Upper lobe of left lung (tissue), 6 donors: ENCODE measurements at places on chromosomes 5 and 9. TPM values are rescaled to one million over a fixed set of nuclear protein-coding genes. Genes with fewer than 3 reads are reported as not detected.

DNA sequence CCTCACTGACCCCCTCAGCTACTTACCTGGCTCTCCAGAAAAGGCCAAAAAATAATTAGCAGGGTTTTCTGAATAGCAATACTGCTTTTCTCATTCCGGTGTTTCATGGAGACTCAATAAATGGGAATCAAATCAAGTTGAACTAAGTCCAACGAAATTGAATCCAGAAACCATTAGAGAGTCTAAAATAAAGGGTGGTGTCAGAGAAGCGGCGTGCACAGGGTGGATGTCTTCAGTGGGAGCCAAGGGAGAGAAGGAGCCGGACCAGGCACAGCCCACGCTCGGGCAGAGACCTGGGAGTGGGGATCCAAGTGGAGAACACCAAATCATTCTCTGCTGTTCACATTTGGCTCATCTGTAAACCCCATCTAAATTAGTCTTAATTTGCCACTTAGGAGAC, 40.2 kb upstream of the WWC1 start:
- no peaks in the 10 kb centered on the region for H3K27me3 ChIP-seq
- H3K27ac ChIP-seq, result no peak overlapping the region
- H3K4me3 ChIP-seq, result no peak overlapping the region
- no peaks in the 10 kb centered on the region for H3K36me3 ChIP-seq

DNA sequence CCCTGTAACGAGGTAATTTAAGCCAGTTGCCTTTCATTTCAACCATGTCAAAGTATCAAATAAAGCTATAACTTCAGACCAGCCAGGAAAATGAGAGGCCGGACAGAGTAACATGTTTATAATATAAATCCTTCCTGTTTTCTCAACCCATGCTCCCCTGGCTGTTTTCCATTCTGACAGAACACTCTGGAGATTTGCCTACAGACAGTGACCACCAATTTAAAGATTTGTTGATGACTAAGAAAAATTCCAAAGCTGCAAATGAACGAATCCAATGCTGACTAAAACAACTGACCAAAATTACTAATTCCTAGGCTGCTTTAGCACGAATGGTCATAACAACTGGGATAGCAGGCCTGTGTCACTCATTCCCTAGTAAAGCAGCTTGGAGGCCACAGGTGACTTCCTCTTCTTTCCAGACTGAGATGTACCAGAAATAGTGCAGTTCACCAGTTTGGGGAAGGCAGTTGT, 141.4 kb downstream of the AOPEP start:
- no peaks in the 10 kb centered on the region for H3K27me3 ChIP-seq
- H3K4me1 ChIP-seq, result peaks cover 54% of the 10 kb centered on the region
- H3K27ac ChIP-seq, result peak overlapping the region; percentile 61
- no peak overlapping the region for H3K4me3 ChIP-seq
- no peaks in the 10 kb centered on the region for H3K36me3 ChIP-seq

FEM1C gene
- 25.0 TPM for total RNA-seq

DNA sequence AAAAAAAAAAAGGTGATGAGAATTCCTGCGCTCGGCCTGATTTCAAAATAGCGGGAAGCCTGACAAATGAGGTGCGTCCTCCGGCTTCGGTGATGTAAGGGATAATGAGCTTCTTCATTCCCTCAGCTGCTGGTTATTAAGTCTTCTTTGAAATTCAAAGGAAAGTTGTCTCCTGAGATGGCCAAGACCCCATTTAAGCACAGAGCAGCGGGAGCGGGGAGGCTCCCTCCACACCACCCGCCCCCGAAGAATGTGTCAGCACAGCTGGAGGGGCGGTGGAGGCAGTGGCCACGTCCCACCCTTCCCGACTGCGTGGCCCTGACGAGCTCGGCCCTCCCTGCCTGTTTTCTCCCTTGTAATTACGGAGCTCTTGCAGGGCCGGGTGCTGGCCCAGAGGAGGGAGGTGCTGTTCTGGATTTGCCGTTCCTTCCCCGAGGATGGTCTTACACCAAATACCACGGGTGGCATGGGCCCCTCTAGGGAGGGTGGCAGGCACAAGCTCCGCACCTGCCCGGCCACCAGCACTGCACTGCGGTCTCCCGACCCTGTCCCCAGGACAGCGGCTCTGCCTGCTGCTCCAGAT, 31.0 kb downstream of the SLC9A3 start:
- no peak overlapping the region for H3K27ac ChIP-seq
- H3K27me3 ChIP-seq, result peaks cover 3% of the 10 kb centered on the region
- H3K36me3 ChIP-seq, result no peaks in the 10 kb centered on the region
- no peaks in the 10 kb centered on the region for H3K4me1 ChIP-seq

DNA sequence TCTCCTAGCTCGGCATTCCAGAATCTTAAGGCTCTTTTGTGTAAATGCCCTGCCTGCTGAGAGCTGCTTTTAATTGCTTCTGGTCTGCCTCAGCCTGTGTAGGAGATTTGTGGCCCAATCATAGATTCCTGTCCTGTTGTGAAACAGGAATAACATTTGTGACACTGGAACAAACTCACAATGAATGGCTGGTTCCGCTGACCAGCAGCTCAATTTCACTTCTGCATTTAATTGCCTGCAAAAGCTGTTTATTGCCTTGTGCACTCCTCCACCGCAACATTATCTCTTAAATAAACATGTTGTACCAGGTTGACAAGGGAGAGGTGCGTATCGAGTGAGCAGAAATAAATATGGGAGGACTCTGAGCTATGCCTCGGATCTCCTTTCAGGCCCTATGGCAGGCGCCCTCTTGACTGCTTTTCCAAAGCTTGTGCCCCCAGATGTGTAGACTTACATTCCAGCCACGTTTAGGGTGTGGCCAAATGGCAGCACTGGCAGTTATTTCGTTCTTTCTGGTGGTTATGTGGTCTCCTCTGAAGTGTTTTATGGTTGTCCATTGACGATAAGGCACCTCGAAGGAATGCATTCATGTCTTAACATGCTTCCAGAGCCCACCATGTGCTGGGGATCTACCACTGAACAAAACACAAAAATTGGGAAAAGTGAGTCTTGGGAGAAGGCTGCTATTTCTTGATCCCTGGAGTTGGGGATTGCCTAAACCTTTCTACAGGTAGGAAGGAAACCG, 58.1 kb downstream of the DMRT1 start:
- peaks cover 6% of the 10 kb centered on the region for H3K4me1 ChIP-seq
- H3K4me3 ChIP-seq, result no peak overlapping the region

DNA sequence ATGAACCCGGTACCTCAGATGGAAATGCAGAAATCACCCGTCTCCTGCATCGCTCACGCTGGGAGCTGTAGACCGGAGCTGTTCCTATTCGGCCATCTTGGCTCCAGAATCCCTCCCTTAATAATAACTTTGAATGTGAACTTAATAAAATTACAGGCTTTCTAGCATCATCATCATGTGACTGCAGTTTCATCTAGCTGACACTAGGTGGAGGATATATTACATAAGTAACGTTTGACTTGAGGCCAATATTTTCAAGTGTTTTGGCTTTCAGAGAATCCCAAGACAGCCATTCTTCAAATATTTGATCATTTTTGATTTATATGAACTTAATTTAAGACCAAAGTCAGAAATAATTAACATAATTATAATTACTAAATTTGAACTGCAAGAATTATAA, 474.9 kb upstream of the CDH10 start:
- no peaks in the 10 kb centered on the region for H3K4me1 ChIP-seq
- no peak overlapping the region for H3K4me3 ChIP-seq
- DNase-seq, result no peak

GABRA1 gene
- not detected for total RNA-seq

- peak overlapping the region; percentile 38 for H3K27ac ChIP-seq
- no peak for DNase-seq
- H3K36me3 ChIP-seq, result no peaks in the 10 kb centered on the region
- H3K4me3 ChIP-seq, result no peak overlapping the region
Observed at GRCh38 chr5:61302200-61302563, 29.9 kb upstream of the ZSWIM6 start.

DNA sequence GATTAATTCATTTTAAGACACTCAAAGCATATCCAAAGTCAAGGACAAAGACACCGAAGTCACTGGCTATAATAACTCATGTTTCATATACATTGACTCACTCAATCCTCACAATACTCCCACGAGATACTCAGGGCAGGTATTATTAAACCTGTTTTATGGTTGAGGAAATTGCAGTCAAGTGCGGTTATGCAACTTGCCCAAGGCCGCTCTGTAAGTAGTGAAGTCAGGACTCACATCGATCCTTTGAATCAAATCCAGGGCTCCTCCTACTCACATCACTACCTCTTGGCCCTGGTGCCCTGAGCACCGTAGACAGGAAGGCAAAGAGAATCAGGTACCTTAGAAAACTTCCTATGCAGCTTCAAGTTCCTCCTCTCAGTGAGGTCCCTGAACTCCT, 87.8 kb upstream of the APC start:
- no peak for DNase-seq
- H3K4me1 ChIP-seq, result no peaks in the 10 kb centered on the region
- no peaks in the 10 kb centered on the region for H3K27me3 ChIP-seq
- no peak overlapping the region for H3K27ac ChIP-seq

DIRAS2 gene
- total RNA-seq, result not detected

DNA sequence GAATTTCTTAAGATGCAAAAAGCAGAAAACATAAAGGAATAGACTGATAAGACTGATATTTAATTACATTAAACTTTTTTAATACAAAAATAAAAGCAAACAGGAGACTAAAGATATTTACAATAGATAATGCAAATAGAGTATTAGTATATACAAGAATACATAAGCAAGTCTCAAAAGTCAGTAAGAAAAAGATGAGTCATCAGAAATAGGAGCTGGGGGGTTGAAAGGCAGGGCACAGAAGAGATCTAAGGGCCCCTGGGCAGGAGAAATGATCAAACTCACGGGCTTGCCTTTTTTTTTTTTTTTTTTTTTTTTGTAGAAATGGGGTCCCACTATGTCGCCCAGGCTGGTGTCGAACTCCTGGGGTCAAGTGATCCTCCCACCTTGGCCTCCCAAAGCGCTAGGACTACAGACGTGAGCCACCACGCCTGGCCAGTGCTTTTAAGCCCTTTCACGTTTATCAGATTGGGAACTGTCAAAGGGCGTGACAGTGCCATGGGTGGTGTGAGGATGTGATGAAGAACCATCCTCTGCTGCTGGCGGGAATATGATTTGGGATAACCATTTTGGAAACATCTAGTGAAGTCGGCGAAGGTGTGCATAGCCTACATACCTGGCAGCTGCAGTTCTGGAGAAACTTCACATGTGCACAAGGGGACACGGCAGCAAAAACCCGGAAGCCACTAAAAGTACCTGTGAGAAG, 126.1 kb downstream of the CACNA1B start:
- no peaks in the 10 kb centered on the region for H3K36me3 ChIP-seq
- no peak overlapping the region for H3K4me3 ChIP-seq
- peaks cover 3% of the 10 kb centered on the region for H3K27me3 ChIP-seq
- H3K4me1 ChIP-seq, result no peaks in the 10 kb centered on the region
- H3K27ac ChIP-seq, result no peak overlapping the region

EIF4E1B gene
- not detected for total RNA-seq

- H3K27ac ChIP-seq, result no peak overlapping the region
- H3K4me3 ChIP-seq, result no peak overlapping the region
- DNase-seq, result no peak
- no peaks in the 10 kb centered on the region for H3K36me3 ChIP-seq
- H3K27me3 ChIP-seq, result no peaks in the 10 kb centered on the region
Observed at GRCh38 chr9:19995619-19996018, 206.8 kb upstream of the SLC24A2 start.

DNA sequence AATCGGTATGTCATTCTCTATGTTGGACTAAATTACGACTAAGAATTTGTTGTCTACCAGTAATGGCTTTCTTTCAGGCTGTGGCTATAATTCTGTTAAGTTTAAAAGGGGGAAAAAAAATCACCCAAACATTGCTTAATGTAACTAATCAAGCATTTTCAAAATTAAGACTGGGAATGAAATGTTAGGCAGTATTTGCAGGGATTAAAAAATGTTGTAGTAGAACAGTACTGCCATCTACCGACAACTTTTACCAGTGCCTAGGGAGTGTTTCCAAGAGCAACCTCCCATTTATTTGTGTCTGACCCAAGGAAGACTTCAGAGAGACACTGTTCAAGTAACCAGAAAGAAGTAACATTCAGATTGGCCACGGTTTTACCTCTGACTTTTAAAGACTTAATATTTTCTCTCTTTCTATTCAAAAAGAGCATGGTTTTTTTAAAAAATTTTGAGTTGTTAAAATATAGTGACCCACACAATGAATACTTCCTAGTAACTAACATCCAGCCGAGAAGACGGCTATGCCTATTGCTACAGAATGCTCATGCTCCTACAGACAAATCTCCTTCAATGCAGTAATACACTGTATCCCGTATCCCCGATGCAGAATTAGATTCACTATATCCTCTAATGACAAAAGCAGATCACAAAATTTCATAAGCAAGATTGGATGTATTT, 92.4 kb downstream of the ARL15 start:
- no peaks in the 10 kb centered on the region for H3K27me3 ChIP-seq
- no peaks in the 10 kb centered on the region for H3K36me3 ChIP-seq

GRCh38 chr5:53438486-53439472, 41.6 kb upstream of the FST start:
- H3K27me3 ChIP-seq, result no peaks in the 10 kb centered on the region
- DNase-seq, result no peak
- H3K4me3 ChIP-seq, result no peak overlapping the region
- no peaks in the 10 kb centered on the region for H3K4me1 ChIP-seq
- no peak overlapping the region for H3K27ac ChIP-seq

GRCh38 chr5:134555890-134556311, 30.4 kb downstream of the JADE2 start:
- no peak overlapping the region for H3K4me3 ChIP-seq
- peak overlapping the region; percentile 76 for H3K27ac ChIP-seq
- DNase-seq, result no peak
- peaks cover 57% of the 10 kb centered on the region for H3K36me3 ChIP-seq
- peaks cover 40% of the 10 kb centered on the region for H3K4me1 ChIP-seq
- H3K27me3 ChIP-seq, result no peaks in the 10 kb centered on the region

DNA sequence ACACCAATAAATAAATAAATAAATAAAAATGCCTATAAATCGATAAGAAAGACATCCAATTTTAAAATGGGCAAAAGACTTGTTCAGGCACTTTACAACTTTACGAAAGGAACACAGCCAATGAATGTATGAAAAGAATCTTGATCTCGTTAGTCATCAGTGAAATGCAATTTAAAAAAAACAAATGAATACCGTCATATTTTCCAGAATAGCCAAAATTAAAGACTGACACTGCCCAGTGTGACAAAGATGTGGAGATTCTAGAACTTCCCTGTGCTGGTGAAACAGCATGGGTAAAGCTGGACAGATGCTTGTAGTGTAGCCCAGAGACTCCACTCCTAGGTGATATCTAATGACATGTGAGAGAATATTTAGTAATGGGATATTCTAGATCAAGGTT, 127.1 kb downstream of the GOLPH3 start:
- no peaks in the 10 kb centered on the region for H3K27me3 ChIP-seq
- H3K36me3 ChIP-seq, result peaks cover 13% of the 10 kb centered on the region
- no peak overlapping the region for H3K27ac ChIP-seq

GHR gene
- total RNA-seq, result 4.2 TPM

GRCh38 chr9:79433703-79434102, 138.1 kb upstream of the TLE4 start:
- peaks cover 4% of the 10 kb centered on the region for H3K4me1 ChIP-seq
- no peak overlapping the region for H3K27ac ChIP-seq
- H3K36me3 ChIP-seq, result no peaks in the 10 kb centered on the region
- no peak for DNase-seq
- H3K4me3 ChIP-seq, result no peak overlapping the region

KCNIP1 gene
- total RNA-seq, result not detected

SLC36A3 gene
- not detected for total RNA-seq

TIMD4 gene
- total RNA-seq, result not detected

NIM1K gene
- total RNA-seq, result 4.4 TPM

ZBED3 gene
- total RNA-seq, result 13.5 TPM

GRCh38 chr5:74412066-74412465, 228.5 kb downstream of the ENC1 start:
- DNase-seq, result no peak
- no peak overlapping the region for H3K27ac ChIP-seq
- H3K4me3 ChIP-seq, result no peak overlapping the region
- H3K4me1 ChIP-seq, result peaks cover 17% of the 10 kb centered on the region

CCDC171 gene
- 16.8 TPM for total RNA-seq
